ENCODE measurements at places on chromosomes 13 and 19.
A peak's percentile ranks its signal among the peaks of the same experiment; 100 is the strongest.

DNA sequence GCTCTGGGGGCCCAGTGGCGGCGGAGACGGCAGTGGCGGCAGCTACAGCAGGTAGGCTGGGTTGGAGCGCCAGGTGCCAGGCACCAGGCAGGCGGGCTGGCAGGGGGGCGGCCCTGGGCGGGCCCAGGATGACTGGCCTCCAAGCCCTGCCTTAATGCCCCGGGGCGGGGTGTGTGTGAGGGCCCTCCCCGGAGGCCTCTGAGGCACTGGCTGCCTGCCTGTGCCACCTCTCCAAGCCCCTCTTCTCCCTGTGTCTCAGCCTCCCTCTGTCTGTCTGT is at the start of gene KLK11:
Gene KLK11 (minus strand): TSS at position 63 of the 278 bp plus-strand sequence. CDS start 985 bp downstream, outside the sequence.
- no peak for DNase-seq

DNA sequence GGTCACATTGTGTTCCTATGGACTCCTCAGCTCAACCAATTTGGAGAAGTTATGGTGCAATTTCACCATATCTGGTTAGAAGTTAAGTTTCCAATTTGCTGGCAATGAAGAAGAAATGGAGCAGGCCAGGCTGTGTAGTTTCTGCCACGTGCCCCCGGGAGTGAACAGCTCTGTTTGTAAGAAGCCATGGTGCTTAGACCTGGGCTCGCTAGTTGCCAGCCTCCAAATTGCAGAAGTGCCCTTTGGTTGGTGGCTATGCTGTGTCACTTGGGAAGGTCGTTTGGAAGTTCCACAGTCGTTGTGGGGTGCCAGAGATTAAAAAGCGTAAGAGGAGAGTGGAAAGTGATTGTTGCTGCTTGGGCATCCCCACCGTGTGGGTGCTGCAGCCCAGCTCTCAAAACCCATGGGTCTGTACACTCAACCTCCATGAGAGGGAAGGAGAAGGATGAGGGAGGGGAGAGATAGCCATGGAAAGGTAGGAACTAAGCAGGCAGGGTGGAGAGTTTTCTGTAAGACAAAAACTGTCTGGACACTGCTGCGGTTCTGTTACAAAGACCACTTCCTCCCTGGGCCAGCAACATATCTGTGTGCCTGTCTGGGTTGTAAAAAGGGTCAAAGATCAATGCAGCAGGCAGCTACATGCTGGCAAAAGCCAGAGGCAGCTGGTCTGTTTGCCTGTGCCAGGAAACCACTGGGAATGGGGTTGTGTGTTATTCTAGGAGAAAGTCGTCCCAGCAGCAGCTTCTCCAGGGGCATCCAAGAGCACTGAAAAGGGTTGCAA is 10.8 kb downstream of the ALOX5AP start:
- no peak for DNase-seq

GRCh38 chr13:53405616-53406015 is 377.0 kb downstream of the OLFM4 start:
- DNase-seq = no peak

DNA sequence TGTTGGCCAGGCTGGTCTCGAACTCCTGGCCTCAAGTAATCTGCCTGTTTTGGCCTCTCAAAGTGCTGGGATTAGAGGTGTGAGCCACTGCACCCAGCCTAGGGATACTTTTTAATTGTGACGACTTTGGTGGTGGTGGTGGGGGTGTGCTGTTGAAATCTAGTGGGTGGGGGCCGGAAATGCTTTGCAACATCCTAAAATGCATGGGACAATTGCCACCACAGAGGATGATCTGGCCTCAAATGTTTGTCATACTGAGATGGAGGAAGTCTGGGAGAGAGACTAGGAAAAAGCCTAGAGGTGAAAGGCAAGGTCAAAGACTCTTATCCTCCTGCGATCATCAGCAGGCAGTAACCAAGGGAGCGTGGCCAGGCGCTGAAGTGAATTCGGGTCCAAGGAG is 1.4 kb downstream of the NWD1 start:
- no peak for DNase-seq

- DNase-seq = no peak
These were observed 5.0 kb downstream of the ANO8 start for GRCh38 chr19:17329366-17330261.

- no peak for DNase-seq
These were observed 20.0 kb upstream of the CCNP start for GRCh38 chr19:40246292-40247073.

DNA sequence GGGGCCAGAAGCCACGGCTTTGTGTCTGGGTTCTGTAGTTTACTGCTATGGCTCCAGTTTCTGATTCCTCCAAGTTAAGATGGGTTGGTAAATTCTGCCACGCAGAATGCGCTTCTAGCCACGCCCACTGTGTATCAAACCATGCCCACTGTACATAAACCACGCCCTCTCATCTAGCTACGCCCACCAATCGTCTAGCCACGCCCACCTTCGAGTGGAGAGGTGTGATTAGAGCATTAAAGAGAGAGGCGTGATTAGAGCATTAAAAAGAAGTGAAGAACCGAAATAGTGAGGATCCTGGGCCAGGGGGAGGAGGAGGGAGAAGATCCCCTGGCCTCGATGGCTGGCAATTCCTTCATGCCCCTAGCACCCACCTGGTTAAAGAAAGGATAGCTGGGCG is 43.7 kb upstream of the ADGRE5 start:
- peak; percentile 45 for DNase-seq

GRCh38 chr13:94345374-94346195 is 133.9 kb downstream of the DCT start:
- no peak for DNase-seq

GRCh38 chr13:66314911-66315310 is 915.2 kb downstream of the PCDH9 start:
- DNase-seq = no peak

DNA sequence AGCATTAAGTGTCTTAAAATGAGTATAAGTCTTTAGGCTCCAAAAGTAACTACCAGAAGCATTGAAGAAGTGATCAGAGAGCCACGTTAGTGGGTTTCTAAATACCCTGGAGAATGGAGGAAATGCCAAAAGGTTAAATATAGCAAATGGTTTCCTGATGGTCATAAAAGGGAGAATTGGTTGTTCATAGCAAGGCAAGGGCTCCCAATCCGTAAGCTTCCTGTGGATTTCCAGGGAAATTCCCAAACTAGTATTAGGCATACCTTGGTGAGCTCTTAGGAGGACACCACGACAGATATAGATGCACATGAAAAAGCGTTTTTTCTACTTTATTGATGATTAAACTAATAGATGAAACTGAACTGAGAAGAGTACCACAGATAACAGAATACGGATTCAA is 410.9 kb downstream of the FOXO1 start:
- DNase-seq = no peak

DNA sequence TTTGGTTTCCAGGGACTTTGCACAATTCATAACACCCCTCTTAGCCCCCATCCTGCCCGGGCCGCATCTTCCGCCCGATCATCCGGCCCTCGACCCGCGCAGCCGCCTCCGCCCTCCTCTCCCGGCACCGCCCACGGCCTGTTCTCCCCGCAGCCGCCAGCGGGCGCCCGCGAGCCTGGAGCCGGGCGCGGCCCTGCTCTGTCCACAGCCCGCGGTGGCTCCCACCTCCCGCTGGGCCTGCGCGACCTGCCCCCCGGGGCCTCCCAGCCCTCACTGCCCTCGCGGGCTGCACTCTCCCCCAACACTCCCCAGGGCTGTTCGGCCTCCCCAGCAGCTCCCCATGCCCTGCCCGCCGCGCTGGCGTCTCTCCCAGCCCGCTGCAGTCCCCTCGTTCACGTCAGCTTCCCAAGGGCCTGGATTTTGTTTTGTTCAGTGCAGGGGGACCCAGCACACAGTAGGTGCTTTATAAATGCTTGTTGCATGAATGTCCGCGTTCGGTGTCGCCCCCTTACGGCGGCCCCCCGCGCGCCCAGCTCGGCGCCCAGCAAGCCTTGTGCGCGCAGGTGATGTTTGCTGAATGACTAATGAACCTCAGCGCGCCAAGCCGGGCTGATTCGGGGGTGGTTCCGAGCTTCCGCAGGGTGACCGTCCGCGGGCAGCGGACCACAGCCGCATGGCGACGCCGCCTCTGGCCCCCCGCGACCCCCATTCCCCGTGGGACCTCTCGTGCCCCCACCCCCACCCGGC is 4.6 kb upstream of the APC2 start:
- peak; percentile 82 for DNase-seq

GRCh38 chr19:29966588-29967249 is 24.7 kb downstream of the URI1 start:
- DNase-seq = no peak

GRCh38 chr13:78593652-78594455 is 9.5 kb downstream of the POU4F1 start:
- no peak for DNase-seq

DNA sequence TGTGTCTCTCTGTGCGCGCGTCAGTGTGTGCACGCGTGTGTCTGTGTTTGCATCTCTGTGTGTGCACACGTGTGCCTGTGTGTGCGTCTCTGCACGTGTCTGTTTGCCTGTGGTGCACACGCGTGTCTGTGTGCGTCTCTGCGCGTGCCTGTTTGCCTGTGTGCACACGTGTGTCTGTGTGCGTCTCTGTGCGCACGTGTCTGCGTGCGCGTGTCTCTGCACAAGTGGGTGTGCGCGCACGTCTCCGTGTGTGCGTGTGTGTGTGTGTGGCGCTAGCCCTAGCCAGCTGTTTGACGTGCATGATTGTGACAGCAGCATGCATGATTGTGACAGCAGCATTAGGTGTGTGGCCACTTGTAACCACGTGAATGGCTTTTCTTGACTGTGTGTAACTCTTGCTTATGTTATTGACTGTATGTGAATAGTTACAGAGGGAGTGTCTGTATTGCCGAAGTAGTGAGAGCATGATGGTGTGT is 31.1 kb downstream of the ZNF146 start:
- DNase-seq = no peak

Measured in CD4-positive, alpha-beta T cell treated with Interleukin-17A for 4 hours (primary cell).